ENCODE measurements at places on chromosomes 1 and 21. TPM values are rescaled to one million over a fixed set of nuclear protein-coding genes. Genes with fewer than 3 reads are reported as not detected.

DNA sequence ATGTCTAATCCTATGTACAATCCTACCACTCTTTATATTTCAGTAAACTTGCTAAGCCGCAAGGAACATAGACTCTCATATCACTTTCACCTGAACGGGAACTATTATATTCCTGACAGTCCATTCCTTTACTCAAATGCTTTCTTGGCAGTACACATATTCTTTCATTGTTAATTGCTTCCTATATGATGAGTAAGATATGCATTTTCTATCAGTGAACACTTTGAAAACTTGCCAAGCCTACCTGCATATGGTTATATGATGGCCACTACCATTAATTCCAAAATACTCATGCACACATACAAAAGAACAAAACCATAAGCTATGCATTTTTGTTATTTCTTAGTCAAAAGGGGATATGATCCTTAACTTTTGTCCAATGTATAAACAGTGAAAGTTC lies 341.5 kb downstream of the VAV3 start:
- no peaks in the 10 kb centered on the region for H3K27me3 ChIP-seq
- H3K27ac ChIP-seq, result no peak overlapping the region
- no peak overlapping the region for H3K4me3 ChIP-seq
- DNase-seq, result no peak

Gene OR2T34
- not detected for total RNA-seq

- no peaks in the 10 kb centered on the region for H3K4me1 ChIP-seq
- no peak for DNase-seq
- H3K27me3 ChIP-seq, result peaks cover 9% of the 10 kb centered on the region
- no peak overlapping the region for H3K27ac ChIP-seq
- no peak overlapping the region for H3K4me3 ChIP-seq
- no peaks in the 10 kb centered on the region for H3K36me3 ChIP-seq
Observed at GRCh38 chr1:213969958-213970555, 17.7 kb upstream of the PROX1 start.

DNA sequence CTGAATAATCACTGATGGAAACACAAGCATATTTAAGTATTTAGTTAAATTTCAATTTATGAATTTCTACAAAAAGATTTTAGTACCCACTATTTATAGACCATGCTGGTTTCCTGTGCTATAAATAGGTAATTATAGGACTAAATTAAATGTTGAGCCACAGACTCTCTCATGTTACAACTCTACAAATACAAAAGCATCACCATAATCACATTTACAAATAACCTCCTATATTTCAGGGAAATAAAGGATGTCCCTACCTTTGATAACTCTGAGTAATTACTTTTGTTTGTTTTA lies 32.6 kb upstream of the CCDC190 start:
- no peak overlapping the region for H3K27ac ChIP-seq
- H3K36me3 ChIP-seq, result no peaks in the 10 kb centered on the region
- no peak overlapping the region for H3K4me3 ChIP-seq
- DNase-seq, result no peak

DNA sequence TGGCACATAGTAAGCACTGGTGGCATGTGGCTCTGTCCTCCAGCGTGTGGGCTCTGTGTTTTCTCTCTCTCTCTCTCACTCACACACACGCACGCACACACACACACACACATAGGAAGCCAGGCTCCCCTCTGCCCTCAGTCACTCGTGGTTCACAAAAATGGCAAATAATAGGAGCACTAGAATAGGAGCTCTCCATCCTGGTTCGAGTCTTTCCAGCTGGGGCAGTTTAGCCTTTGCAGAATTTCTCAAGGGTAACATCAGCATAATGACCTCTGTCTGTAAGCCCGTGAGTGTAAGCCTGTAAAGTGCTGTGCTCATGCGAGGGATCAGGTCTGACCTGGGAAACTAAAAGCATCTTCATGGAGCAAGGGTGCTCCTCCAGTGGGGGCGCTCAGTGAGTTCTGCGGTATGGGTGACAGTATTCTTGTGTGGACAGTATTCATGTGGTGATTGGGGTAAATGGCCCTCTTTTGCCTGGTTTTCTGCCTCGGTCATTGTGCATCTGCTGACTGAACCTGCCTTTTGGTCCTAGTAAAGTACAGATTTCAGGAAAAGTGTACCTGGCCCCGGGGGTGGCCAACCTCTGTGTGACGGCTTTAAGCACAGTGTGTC lies 842 bp upstream of the ZC3H12A start:
- H3K4me1 ChIP-seq, result peaks cover 63% of the 10 kb centered on the region
- no peak for DNase-seq

Gene HRNR
- not detected for total RNA-seq

GRCh38 chr1:71264039-71264438 lies 183.2 kb upstream of the ZRANB2 start:
- no peaks in the 10 kb centered on the region for H3K4me1 ChIP-seq
- no peak for DNase-seq
- H3K36me3 ChIP-seq, result no peaks in the 10 kb centered on the region
- no peak overlapping the region for H3K27ac ChIP-seq
- H3K4me3 ChIP-seq, result no peak overlapping the region

DNA sequence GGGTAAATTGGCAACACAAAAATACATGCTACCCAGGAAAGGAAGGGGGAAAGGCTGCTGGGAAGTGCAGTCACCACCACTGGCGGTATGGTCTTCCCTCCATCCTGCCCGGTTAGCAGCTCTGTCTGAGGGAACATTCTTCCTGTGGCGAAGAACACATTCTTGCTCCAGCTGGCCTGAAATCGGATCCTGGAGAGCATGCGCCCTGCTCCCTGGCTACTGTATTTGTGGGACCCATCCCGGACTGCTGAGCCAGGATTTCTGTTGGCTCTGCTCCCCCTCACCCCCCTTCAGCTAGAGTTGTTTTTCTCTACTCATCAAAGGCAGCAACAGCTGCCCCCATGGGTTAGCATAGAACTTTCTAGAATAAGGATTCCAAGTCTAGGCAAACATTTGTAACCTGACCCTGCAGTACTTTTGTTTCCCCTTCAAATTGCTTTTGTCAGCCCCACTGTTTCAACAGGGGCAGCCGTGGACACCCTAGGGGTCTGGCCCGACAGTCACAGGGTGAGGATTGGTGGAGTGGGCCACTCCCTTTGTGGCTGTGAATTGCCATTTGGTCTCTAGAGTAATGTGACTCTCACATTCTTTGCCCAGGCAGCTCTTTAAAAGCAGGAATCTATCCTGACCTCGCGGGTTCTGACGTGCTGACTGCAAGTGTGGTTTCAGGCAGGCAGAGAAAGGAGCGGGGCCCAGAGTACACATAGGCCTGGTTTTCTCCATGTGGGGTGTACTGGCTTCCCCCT lies 157.7 kb downstream of the TOMM20 start:
- peaks cover 30% of the 10 kb centered on the region for H3K4me1 ChIP-seq
- no peak for DNase-seq
- H3K27me3 ChIP-seq, result no peaks in the 10 kb centered on the region

GRCh38 chr1:108704496-108704895 lies 8.2 kb upstream of the FNDC7 start:
- H3K4me3 ChIP-seq, result no peak overlapping the region
- DNase-seq, result no peak
- H3K27me3 ChIP-seq, result no peaks in the 10 kb centered on the region

DNA sequence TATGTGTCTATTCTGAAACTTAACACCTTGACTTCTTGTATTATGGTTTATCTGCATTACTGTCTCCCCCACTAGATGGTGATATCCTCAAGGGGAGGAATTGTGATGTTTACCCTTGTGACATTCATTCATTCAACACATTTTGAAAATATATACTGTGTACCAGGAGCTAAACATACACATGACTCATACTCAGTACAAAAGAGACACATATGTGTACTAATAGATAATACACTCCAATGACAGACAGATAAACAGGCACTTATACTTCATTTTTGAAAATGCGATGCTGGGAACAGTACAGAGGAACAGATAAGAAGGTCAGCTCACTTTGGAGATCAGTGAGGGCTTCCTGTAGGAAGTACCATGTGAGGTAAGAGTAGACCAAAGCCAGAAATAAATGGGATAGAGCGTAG lies 8.9 kb upstream of the RAB3GAP2 start:
- no peaks in the 10 kb centered on the region for H3K4me1 ChIP-seq
- no peaks in the 10 kb centered on the region for H3K27me3 ChIP-seq
- H3K36me3 ChIP-seq, result no peaks in the 10 kb centered on the region
- DNase-seq, result peak; percentile 24
- no peak overlapping the region for H3K27ac ChIP-seq
- no peak overlapping the region for H3K4me3 ChIP-seq

DNA sequence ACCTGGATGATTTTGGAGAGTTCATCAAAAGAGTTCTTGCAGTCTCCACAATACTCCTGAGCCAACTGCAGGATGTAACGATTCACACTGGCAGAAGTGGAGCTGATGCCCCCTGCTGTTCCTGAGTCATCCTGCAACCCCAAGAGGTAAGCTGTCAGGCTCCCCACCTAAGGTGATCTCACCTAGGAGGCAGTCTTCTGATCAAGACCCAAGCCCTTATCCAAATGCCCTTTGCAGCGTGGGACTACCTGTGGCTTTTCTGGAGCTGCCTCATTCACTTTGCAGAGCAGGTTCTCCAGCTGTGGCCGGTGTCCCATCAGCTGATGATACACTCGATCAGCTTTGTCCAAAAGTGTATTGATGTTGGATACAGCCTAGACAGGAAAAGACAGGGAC lies 96.4 kb downstream of the UBR4 start:
- DNase-seq, result peak; percentile 33
- no peaks in the 10 kb centered on the region for H3K4me1 ChIP-seq
- no peak overlapping the region for H3K4me3 ChIP-seq
- no peak overlapping the region for H3K27ac ChIP-seq

DNA sequence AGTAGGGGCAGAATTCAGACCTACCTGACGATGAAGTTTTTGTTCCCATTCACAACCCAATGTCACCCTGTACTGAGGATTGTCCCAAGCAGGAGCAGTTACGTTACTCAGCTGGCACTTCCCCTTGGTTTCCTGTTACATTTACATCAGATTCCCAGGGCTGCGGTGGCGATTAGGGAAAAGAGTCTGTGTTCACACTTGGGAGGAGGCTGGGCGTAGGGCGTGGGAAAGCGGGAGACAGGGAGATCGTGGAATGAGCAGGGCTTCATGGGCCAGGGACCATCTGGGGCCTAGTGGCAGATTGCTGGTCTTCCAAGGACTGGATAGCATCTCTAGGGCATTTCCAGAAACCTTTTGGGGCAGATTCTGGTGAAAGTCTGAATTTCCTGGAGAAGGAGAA lies 39.0 kb downstream of the TBX19 start:
- H3K27ac ChIP-seq, result no peak overlapping the region
- no peak for DNase-seq
- peaks cover 28% of the 10 kb centered on the region for H3K4me1 ChIP-seq
- H3K27me3 ChIP-seq, result no peaks in the 10 kb centered on the region
- H3K4me3 ChIP-seq, result no peak overlapping the region

Gene RNF187
- total RNA-seq, result 137 TPM

Gene CSMD2
- 0.22 TPM for total RNA-seq

GRCh38 chr1:24805534-24806301 lies 60.5 kb downstream of the CLIC4 start:
- H3K36me3 ChIP-seq, result no peaks in the 10 kb centered on the region
- H3K4me1 ChIP-seq, result no peaks in the 10 kb centered on the region
- no peak overlapping the region for H3K27ac ChIP-seq
- no peak overlapping the region for H3K4me3 ChIP-seq
- no peak for DNase-seq
- H3K27me3 ChIP-seq, result no peaks in the 10 kb centered on the region

- peaks cover 18% of the 10 kb centered on the region for H3K27me3 ChIP-seq
- no peaks in the 10 kb centered on the region for H3K36me3 ChIP-seq
- DNase-seq, result no peak
- no peak overlapping the region for H3K4me3 ChIP-seq
Observed at GRCh38 chr1:38815903-38816627, 43.5 kb downstream of the RRAGC start.

GRCh38 chr1:178232949-178233348 lies 139.0 kb downstream of the RASAL2 start:
- no peaks in the 10 kb centered on the region for H3K36me3 ChIP-seq
- H3K27me3 ChIP-seq, result no peaks in the 10 kb centered on the region
- no peak overlapping the region for H3K4me3 ChIP-seq
- peaks cover 35% of the 10 kb centered on the region for H3K4me1 ChIP-seq
- DNase-seq, result no peak

GRCh38 chr21:45055861-45056260 lies 18.5 kb upstream of the ADARB1 start:
- H3K27ac ChIP-seq, result no peak overlapping the region
- no peak overlapping the region for H3K4me3 ChIP-seq
- no peak for DNase-seq
- H3K27me3 ChIP-seq, result peaks cover 8% of the 10 kb centered on the region

DNA sequence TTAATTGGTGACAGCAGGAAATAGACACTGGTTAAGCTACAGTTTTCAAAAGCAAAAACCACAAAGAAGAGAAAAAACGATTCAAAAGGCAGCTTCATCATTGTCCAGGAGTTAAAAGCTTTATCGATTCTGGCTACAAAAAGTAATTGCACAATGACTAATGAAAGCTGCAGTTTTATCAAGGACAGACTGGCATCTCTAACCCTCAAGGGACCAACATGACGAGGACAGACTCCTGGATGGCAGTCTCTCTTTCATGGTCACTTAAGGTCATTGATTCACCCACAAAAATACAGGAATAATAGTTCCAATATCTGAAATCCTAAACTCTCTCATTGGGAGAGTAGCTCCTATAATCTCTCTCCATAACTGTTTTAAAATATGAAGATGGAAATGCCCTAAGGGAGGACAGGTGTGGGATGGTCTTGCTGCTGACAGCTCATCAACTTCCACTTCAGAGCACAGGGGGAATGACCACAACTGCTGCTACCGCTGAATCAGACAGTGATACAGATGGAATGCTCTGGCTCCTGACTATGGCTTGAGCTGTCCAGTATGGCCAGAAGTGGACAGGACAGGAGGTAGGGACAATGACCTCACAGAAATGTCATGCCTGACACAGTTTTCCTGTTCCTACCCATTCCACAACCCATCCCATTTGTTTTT lies 17.4 kb upstream of the CPLANE2 start:
- peaks cover 30% of the 10 kb centered on the region for H3K36me3 ChIP-seq
- no peaks in the 10 kb centered on the region for H3K27me3 ChIP-seq
- DNase-seq, result no peak
- H3K27ac ChIP-seq, result no peak overlapping the region
- H3K4me3 ChIP-seq, result no peak overlapping the region

Gene SERPINC1
- total RNA-seq, result 0.61 TPM

GRCh38 chr1:44346184-44346583 lies 8.9 kb downstream of the ERI3 start:
- no peaks in the 10 kb centered on the region for H3K36me3 ChIP-seq
- H3K4me3 ChIP-seq, result no peak overlapping the region
- H3K27me3 ChIP-seq, result no peaks in the 10 kb centered on the region

GRCh38 chr1:22562584-22563583 lies at the start of gene EPHA8:
Gene EPHA8 (plus strand): TSS chr1:22563489. CDS start chr1:22563636, 147 bp downstream.
- H3K36me3 ChIP-seq, result no peaks in the 10 kb centered on the region
- H3K27ac ChIP-seq, result no peak within 1 kb of the TSS
- H3K4me3 ChIP-seq, result no peak within 1 kb of the TSS
- H3K27me3 ChIP-seq, result peaks cover 7% of the 10 kb centered on the region

Gene IVL
- not detected for total RNA-seq

- H3K36me3 ChIP-seq, result no peaks in the 10 kb centered on the region
- peaks cover 33% of the 10 kb centered on the region for H3K27me3 ChIP-seq
Observed at GRCh38 chr1:47587891-47588582, 150.2 kb downstream of the FOXD2 start.

Gene ZZZ3
- 48.9 TPM for total RNA-seq

Gene ZSCAN20
- 9.0 TPM for total RNA-seq

GRCh38 chr1:107327446-107327845 lies 186.6 kb downstream of the NTNG1 start:
- H3K27ac ChIP-seq, result no peak overlapping the region
- no peaks in the 10 kb centered on the region for H3K4me1 ChIP-seq
- H3K27me3 ChIP-seq, result no peaks in the 10 kb centered on the region
- no peak overlapping the region for H3K4me3 ChIP-seq

Gene LCE1B
- not detected for total RNA-seq

Gene C1orf185
- total RNA-seq, result not detected

Gene SYTL1
- 75.9 TPM for total RNA-seq

Data from HCT116 (cell line).